ENCODE measurements at places on chromosomes 3 and 15.

- DNase-seq = peak; percentile 19
These were observed 14.2 kb downstream of the FBN1 start for GRCh38 chr15:48631176-48631770.

GRCh38 chr15:101434032-101434920, 55.2 kb downstream of the PCSK6 start:
- DNase-seq = no peak

DNA sequence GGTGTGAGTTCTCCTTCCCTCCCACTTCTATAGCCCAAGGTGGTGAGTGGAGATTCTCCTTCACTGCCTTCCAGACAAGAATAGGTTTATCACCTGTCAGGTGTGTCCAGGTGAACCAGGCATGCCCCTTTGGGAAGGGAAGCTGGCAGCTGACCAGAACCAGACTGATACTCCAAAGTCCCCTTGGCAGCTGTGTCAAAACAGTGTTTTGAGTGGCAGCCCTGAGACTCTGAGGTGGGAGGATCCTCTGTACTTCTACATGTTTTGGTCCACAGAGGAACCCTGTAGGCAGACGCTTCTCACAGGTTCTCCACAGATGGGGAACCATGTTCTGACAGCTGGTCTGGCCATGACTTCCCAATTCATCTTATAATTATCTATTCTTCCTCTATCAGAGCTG, 30.1 kb downstream of the ISL2 start:
- DNase-seq = no peak

- DNase-seq = no peak
These were observed 149.8 kb upstream of the IQSEC1 start for GRCh38 chr3:13222891-13223573.

GRCh38 chr15:90812958-90813265, 55.5 kb upstream of the FURIN start:
- no peak for DNase-seq

GRCh38 chr15:50018491-50018890, 100.5 kb downstream of the ATP8B4 start:
- DNase-seq = no peak

- DNase-seq = no peak
These were observed 107.9 kb downstream of the FMN1 start for GRCh38 chr15:33086500-33087121.

DNA sequence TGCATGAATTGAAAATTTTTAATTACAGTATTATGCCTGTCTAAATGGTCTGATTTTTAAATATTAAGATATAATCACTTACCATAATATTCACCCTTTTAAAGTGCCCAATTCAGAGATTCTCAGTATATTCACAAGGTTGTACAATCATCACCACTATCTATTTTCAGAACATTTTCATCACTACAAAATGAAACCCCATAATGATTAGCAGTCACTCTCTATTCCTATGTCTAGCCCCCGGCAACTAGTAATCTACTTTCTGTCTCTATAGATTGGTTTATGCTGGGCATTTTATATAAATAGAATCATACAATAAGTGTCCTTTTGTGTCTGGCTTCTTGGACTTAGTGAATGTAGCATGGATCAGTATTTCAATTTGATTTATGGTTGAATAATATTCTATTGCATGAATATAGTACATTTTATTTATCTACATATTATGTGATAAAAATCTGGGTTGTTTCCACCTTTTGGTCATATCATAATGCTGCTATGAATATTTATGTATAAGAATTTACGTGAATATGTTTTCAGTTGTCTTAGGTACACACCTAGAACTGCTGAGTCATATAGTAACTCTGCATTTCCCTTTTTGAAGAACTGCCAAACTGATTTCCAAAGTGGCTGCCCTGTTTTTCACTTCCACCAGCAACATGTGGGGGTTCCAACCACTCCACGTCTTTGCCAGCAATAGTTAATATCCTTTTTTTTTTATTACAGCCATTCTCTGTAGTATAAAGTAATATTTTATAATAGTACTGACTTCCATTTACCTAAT, 485.7 kb upstream of the ZNF385D start:
- no peak for DNase-seq

GRCh38 chr3:138097192-138098172, 17.9 kb downstream of the DZIP1L start:
- peak; percentile 37 for DNase-seq

DNA sequence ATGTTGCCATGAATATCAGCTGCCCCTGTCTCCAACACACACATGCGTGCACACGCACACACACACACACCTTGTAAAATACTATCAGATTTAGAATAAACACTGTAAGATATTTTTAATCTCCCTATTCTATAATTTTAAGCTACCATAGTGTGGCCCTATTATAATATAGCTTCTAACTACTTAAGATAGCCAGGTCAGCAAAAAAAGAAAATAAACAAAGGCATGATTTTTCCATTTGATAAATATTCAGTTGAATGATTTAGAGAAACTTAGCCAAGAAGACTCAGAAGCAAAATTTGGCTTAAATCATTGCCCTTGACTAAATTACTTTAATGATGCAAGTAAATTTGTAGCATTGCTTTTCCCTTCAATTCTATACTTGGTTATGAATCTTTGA, 162.2 kb downstream of the ALCAM start:
- DNase-seq = no peak

DNA sequence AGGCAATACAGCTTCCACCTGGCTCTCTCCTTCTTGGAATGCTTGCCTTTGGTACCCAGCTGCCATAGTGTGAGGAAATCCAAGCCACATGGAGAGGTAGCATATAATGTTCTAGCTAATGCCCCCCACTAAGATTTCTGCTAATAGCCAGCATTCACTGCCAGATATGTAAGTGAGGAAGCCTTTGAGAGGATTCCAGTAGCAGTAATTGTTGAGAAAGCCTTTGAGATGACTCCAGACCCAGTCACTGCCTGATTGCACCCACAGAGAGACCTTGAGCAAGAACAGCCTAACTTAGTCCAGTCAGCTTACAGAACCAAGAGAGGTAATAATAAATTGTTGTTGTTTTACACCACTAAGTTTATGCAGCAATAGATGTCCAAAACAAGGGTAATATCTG, 63.1 kb downstream of the STRIT1 start:
- no peak for DNase-seq

DNA sequence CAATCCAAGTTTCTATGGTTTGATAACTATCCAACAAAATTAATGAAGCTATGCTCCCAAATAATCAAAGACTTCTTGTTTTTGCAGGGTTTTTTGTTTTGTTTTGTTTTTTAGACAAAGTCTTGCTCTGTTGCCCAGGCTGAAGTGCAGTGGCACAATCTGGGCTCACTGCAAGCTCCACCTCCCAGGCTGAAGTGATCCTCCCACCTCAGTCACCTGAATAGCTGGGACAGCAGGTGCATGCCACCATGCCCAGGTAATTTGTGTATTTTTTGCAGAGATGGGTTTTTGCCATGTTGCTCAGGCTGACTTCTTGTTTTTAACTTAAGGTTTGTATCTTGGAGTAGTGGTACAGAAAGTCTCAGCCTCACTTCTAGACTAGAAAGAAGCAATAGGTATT, 11.0 kb upstream of the GATM start:
- DNase-seq = no peak

- DNase-seq = no peak
These were observed 3.1 kb upstream of the AP2M1 start for GRCh38 chr3:184171562-184171961.

GRCh38 chr15:89400116-89400781, 65.6 kb upstream of the POLG start:
- DNase-seq = no peak

GRCh38 chr3:197883541-197883940, 66.4 kb upstream of the RPL35A start:
- DNase-seq = no peak

- DNase-seq = no peak
These were observed 83.4 kb downstream of the SLCO3A1 start for GRCh38 chr15:91936927-91937326.

GRCh38 chr3:11037241-11037873, 44.8 kb downstream of the SLC6A1 start:
- no peak for DNase-seq

DNA sequence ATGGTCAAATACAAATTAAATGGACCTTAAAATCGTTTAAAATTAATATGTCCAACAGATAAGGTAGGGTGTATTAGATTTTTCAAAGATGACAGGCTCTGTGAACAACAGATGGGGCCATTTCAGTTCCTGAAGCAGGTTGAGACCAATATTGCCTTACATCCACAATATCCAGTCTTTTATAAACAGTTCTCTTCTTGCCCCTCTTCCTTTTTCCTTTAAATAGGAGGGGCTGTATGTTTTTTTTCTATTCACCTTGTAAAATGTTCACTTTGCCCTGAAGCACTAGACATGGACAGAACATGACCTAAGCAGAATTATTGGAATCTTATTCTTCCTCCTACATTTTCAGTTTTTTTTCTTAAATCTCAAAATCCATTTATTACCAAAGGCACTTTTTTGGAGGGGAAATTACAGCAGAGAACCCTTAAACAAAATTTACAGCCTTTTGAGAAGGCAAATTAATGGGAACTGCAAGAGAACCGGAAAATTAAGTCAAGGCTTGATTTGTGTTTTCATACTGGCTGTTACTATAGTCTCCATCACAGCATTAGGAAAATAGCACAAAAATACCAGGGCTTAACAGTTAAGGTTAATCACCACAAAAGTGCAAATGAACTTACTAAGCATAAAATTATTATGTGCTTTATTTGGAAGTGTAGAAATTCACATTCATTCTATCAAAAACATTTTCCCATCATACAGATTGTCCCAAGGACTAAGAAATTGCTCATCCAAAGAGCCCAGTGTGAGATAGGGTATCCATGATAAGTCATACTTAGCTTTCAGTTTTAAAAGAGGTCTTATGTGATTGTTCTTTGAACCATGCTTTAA, 55.8 kb downstream of the CMSS1 start:
- DNase-seq = no peak

DNA sequence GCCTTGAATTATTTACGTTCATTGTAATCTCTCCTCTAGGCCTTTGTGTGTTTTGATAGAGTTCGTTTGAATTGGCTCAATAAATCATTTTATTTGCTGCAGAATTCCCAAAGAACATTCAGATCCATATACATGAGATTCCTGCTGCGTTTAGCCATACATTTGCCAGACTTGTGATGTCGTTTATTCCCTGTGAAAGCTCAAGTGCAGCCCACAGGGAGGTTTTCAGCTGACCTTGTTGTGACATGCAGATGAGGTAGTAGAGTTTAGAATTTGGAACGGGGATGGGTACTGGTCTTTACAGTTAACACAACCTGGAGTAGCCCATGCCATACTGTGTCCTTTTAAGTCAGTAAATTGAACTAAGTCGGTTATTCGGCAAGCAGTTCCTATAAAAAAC, at the start of gene C3orf20:
Gene C3orf20 (plus strand): TSS at position 301 of the 400 bp plus-strand sequence. CDS start 7,573 bp downstream, outside the sequence.
- no peak for DNase-seq

GRCh38 chr15:41876007-41876406, 17.8 kb downstream of the SPTBN5 start:
- DNase-seq = no peak

DNA sequence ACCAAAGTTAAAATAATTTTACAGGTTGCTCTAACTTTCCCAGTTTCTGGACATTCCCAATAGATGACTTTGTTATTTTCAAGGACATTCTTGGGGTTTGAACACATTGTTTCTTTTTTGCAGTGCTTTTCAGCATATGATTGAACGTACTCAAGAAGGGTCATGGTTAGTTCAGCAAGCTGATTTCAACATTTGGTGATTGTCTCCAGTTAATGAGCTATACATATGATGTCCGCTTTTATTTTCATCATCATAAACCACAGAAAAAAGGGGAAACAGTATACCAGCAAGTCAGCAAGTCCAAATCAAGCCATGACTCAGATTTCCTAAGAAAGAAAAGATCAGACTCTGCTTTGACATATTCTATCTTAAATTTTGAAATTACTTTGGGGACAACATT, 69.4 kb downstream of the B3GALNT1 start:
- no peak for DNase-seq

GRCh38 chr3:50264383-50264963, 4.5 kb upstream of the SEMA3B start:
- DNase-seq = no peak

- no peak for DNase-seq
These were observed 60.9 kb upstream of the TSC22D2 start for GRCh38 chr3:150346981-150347863.

DNA sequence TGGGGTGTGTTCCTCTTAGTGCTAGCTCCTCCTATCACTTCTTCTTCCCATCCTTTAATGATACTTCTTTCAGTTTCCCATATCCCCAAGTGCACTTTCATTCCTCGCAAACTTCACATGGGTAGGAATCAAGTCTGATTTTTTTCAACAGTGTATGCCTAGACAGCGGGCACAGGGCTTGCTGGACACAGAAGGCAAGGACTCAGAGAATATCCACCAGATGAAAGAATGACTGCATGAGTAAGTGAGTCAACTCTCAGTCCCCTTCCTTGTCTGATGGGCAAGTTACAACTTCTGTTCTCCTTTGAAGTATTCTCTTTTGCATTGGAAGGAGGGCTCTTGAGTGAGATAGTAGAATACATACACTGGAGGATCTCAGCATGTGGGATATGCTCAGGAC, 3.1 kb upstream of the SQOR start:
- no peak for DNase-seq

- DNase-seq = peak; percentile 13
These were observed 2.0 kb downstream of the RPL32 start for GRCh38 chr3:12839156-12839946.

DNA sequence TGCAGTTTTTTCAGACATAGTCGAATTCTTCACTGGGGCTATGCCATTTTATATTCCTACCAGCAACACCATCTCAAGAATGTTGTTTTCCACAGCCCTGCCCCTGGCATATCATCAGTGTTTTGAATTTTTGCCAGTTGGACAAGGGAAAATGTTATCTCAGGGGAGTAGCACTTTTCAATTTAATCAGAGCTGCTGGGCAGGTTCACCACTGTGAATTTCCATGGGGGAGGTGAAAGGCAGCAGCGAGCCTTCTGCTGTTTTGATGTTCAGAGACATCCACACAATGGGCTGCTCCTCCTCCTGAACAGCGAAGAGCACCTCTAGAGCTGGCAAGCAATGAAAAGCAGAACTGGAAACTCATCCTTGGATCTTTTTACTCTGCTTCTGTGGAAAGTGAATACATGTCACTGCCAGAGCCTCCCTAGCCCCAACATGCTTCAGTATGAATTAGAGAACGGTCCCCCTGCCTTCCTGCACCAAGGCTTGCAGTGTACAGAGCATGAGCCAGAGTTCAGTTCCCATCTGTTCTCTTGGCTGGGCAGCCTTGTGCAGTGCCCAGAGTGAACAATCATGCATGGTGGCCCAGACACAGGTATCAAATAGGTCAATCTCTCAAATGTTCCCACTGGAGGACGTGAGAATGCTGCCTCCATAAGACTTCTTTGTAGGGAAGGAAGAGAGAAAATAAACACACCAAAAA, 56.1 kb upstream of the RAD18 start:
- no peak for DNase-seq
